Cortex of kidney (tissue), 1 donor: ENCODE measurements at places on chromosomes 13 and 19.

- no peak for DNase-seq
Observed at GRCh38 chr13:35485424-35485823, 8.9 kb upstream of the MAB21L1 start.

- DNase-seq = no peak
Observed at GRCh38 chr19:3034656-3035541, 5.8 kb upstream of the TLE2 start.

DNA sequence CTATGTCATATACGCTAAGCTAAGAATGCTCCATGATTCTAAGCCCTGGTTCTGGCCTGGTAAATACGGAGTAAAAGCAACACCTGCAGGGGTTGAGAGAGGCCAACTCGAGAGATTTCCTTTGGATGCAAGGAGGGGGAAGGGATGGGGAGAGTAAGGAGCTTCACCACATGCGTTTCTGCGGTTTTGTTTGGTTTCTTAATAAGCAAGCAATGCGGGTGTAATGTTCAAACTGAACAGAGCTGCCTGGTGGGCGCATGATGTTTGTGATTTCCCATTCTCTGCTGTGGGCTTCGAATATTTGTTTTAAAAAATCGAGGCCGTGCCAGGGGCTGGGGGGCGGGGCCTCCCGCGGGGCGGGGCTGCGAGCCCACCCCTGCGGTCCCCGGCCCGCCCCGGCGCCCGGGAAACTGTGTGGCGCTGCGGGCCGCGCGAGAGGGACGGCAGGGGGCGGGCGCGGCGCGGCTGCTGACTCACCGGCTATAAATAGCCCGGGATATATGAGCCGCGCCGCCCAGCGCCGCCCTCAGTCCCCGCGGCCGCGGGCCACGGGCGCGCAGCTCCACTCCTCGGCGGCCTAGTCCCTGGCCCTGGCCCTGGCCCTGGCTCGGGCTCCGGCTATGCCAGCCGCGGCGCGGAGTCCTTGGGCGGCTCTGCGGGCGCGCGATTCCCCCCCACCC, 5.1 kb downstream of the BBC3 start:
- DNase-seq = peak; percentile 51

GRCh38 chr13:33284916-33285315, 639 bp downstream of the STARD13 start:
- DNase-seq = no peak

GRCh38 chr13:98203646-98204326, 26.7 kb upstream of the RNF113B start:
- no peak for DNase-seq

DNA sequence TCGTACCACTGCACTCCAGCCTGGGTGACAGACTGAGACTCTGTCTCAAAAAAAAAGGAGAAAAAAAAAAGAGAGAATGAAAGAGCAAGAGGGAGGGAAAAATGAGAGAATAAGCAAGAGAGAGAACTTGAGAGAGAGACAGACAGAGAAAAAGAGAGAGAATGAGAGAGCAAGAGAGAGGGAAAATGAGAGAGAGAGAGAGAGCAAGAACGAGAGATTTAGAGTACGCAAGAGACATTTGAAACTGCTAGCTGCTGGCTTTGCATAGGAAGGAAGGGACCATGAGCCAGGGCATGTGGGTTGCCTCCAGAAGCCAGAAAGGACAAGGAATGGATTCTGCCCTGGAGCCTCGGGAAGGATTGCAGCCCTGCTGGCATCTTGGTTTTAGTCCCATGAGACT, 9.6 kb upstream of the ADGRE1 start:
- no peak for DNase-seq

DNA sequence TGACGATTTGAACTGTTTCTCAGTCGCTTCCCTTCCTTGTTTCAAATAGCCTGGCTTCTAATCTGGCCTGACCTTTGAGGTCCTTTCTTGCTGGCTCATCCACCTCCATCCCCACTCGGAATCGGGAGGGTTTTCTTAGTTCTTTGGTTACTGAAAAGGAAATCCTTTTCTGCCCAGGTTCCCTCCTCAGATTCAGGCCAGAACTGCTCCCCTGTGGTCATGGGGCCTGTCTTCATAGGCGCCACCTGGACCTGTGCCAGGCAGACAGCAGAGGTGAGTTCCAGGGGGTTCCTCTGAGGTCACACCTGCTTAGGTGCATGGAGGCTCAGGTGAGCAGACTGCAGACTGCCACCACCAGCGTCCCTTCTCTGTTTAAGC, 62.4 kb downstream of the AKAP11 start:
- DNase-seq = no peak

DNA sequence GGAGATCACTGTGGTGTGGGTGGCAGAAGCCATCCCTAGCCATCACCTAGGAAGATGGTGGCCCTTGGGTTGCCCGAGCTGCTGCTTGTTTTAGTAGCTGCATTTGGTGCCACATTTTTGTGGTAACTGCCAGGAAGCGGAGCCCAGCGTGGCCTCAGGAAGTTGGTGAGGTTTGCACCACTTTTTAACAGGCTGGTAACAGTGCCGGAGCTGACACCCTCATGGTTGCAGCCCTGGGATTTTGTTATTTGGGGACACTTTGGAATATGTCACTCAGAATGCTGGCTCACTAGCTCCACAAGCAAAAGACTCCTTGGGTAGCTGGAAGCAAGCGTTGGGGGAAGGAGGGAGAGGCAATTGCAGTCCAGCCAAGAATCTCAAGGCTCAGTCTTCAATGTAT, 22.1 kb downstream of the ACTN4 start:
- no peak for DNase-seq

- DNase-seq = no peak
Observed at GRCh38 chr19:41994521-41994971, 516 bp upstream of the ATP1A3 start.

GRCh38 chr13:113832205-113832604, 31.7 kb downstream of the GAS6 start:
- no peak for DNase-seq

- DNase-seq = no peak
Observed at GRCh38 chr13:75326173-75327134, 155.5 kb downstream of the TBC1D4 start.

DNA sequence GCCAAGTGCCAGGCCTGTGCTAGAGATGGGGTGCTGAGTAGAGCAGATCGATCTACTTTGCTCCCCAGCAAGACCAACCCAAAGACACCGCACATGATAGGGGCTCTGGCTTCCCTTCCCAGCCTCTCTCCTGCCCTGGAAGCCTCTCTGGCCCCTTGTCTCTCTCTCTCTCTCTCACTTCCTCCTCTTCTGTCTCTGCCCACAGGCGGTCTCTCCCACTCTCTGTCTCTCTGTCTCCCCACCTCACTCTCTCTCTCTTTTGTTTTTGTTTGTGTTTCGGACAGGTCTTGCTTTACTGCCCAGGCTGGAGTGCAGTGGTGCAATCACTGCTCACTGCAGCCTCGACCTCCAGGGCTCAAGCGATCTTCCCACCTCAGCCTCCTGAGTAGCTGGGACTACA, 1.3 kb downstream of the SELENOV start:
- no peak for DNase-seq

DNA sequence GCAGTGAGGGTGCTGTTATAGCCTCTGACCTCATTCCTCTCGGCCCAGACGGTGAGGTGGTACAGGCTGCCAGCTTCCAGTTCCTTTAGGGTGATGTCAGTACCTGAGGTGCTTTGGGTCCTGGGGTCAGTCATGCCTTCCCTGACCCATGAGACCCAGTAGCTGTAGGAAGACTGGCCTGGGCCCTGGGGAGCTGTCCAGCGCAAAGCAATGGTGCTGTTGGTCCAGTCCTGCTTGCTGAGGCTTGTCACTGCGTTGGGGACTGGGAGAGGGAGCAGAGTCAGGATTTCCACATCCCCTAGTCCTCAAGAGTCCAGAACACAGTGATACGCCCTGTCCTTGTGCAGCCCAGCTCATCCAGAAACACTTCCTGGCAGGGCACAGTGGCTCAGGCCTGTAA, 10.7 kb downstream of the PTPRH start:
- DNase-seq = no peak

- no peak for DNase-seq
Observed at GRCh38 chr19:53511933-53512374, 26.0 kb upstream of the ZNF331 start.
